ENCODE measurements at places on chromosomes 5 and 9.
A peak's percentile ranks its signal among the peaks of the same experiment; 100 is the strongest.

DNA sequence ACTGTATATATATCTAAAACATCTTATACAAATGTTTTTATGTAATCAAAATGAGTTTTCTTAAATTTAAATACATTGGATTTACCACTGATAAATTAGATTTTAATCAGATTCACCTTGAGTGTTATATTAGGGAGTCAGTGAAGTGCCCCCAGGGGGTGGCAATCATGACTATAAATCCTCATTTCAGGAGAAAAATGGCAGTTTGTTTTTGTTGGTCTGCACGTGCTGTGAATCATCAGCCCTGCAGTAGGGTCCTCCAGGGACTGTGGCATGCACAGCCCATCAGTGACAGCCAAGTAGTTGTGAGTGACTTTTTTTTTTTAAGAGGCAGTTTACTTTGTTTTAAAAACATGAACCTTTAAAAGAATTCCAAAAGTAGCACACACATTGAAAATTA is 65.2 kb downstream of the ZSWIM6 start:
- DNase-seq = no peak

- no peak for DNase-seq
These were observed 134.5 kb downstream of the NFIB start for GRCh38 chr9:14179449-14179848.

DNA sequence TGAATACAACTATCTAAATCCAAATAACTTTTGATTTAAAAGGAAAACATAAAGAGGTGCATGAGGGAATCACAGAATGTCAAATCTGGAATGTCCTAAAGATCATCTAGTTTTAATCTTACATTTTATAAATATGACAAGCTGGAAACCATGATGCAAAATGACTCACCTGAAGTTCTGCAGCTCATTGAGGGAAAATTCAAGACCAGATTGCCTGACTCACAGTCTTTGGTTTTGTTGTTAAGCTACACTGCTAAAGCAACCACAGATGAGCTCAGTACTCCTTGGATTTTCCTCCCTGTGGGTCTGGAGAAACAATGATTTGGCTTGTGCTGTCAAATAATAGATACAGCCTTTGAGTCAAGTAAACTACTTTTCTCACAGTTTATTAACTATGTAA is 19.1 kb upstream of the EDIL3 start:
- no peak for DNase-seq

DNA sequence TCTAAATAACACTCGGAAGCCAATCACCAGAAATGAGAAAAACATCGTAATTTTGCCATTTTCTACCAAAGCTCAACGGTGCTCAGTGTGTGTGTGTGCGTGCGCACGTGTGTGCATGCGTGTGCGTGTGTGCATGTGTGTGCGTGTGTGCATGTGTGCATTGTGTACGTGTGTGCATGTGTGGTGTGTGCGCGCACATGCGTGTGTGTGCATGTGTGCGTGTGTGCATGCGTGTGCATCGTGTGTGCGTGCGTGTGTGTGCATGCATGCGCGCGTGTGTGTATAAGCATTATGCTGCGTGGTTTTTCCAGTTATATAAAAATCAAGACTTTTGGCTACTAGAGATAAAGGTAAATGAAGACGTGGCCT is 165.0 kb downstream of the DAB2IP start:
- DNase-seq = no peak

DNA sequence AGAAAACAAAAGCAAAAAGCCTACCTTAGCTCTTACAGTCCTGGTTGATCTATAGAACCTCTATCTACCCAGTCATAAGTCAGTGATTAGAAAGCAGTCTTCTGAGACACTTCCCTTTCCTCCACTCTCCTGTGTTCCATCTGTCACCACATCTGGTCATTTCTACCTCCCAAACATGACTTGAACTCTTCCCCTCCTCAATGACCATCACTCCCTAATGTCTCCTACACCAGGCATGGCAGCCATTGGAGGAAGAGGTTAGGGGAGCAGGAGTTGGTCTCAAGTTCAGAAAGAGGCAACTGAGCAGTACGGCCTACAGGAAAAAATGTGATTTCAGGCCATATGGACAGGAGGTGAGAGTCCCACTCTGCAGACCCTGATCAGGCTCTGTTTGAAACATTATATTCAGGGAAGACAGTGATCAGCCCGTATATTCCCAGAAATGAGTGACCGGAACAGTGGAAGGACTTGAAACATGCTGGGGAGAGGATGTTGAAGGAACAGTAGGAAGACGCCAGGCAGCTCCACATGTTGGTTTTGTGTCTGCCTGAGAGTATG is 12.0 kb downstream of the ABLIM3 start:
- no peak for DNase-seq

- DNase-seq = no peak
These were observed 12.1 kb upstream of the ERAP1 start for GRCh38 chr5:96819806-96820205.

DNA sequence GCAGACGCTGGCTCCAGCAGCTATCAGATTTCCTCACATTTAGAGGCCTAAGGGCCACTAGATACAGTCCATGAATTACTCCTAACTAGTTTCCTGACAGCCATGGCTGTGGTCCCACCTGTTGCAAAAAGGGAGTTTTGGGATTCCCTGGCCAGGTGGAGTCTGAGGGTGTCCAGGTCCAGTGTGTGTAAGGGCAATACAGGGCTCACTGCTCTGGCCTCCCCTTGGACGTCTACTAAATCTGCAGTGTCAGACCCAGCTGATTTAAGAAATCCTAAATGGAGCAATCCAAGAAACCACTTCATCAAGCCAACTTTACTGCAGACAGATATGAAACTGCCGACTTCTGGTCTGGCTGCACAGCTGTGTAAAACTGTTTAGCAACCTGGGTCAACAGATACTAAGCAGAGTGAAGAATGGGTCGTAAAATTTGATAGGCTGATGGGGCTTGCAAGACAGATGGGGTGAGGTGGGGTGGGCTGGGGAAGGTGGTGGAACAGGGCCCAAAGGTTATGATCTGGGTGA is 116.4 kb downstream of the GADD45G start:
- DNase-seq = no peak

- no peak for DNase-seq
These were observed 77.6 kb downstream of the SIL1 start for GRCh38 chr5:139120521-139120920.

- no peak for DNase-seq
These were observed 23.3 kb downstream of the ZDHHC11B start for GRCh38 chr5:761059-761771.

- DNase-seq = no peak
These were observed 51.4 kb upstream of the OLFM1 start for GRCh38 chr9:135035781-135036760.

DNA sequence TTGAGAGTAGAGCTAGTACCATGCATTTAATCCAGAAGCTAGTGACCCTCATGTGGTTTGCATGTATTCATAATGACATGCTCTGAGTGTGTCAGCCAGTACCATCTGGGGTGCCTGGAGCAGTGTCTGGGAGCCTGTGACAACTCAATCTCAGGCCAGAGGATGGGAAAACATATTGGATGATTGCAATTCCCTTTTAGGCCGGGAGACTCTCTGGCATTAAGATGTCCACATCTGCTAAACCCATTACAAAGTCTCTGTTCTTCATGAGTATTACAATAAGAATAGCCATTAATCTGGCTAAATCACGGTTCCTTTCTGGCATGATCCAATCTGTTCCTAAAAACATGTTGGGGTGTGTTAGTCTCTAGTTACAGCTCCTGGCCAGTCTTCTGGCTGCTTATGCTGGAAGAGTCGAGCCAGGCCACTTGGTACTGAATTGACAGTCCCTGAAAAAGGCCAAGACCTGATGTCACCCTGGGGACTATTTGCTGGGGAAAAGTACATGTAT is 475.7 kb downstream of the ENC1 start:
- no peak for DNase-seq

DNA sequence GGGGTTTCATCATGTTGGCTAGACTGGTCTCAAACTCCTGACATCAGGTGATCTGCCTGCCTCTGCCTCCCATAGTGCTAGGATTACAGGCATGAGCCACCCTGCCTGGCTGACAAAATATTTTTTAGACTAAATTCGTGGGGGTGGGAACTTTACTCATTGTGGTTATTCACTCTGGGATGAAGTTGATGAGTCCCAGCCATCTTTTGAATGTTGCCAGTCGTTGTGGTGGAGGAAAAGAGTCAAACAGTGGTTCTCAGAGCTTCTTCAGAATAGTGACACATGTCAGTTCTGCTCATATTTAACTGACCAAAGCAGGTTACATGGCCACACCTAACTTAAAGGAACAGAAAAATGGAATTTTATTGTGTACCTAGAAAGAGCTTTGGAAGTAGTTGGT is 6.9 kb downstream of the SREK1 start:
- no peak for DNase-seq

- peak; percentile 85 for DNase-seq
These were observed 2.4 kb upstream of the IL7R start for GRCh38 chr5:35854248-35854647.

GRCh38 chr9:93207326-93207814 is 23.4 kb downstream of the WNK2 start:
- no peak for DNase-seq

- DNase-seq = no peak
These were observed 11.7 kb upstream of the F2R start for GRCh38 chr5:76704131-76704663.

DNA sequence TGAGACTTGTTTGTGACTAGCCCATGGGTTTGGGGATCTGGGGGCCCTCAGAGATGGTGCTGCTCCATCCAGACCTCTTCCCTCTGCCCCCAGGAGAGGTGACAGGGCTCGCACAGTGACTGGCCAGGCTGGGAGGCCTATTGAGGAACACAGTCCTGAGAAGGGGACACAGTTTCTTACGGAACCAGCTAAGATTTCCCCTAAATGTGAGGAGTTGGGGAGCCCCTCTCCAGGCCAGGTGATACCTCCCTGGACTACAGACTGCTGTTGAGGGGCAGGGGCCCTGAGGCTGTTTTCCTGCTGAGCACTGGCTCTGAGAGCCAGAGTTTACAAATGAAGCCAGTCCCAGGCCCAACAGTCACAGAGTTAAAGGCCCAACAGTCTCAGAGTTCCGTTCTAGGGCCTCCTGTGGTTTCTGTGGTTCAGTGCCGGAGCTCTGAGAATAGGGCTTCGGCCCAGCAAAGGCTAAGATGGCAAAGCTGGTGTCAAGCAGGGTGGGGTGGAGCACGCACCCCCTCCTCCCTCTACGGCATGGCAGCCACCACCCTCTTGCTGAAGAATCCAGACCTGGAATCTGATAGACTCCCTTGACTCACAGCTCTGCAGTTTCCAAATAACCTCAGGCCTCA is 1.1 kb upstream of the SEMA4D start:
- DNase-seq = peak; percentile 76

GRCh38 chr5:61342071-61342501 is 10.0 kb downstream of the ZSWIM6 start:
- DNase-seq = no peak

- no peak for DNase-seq
These were observed 166.3 kb upstream of the KIF2A start for GRCh38 chr5:62139741-62140140.

DNA sequence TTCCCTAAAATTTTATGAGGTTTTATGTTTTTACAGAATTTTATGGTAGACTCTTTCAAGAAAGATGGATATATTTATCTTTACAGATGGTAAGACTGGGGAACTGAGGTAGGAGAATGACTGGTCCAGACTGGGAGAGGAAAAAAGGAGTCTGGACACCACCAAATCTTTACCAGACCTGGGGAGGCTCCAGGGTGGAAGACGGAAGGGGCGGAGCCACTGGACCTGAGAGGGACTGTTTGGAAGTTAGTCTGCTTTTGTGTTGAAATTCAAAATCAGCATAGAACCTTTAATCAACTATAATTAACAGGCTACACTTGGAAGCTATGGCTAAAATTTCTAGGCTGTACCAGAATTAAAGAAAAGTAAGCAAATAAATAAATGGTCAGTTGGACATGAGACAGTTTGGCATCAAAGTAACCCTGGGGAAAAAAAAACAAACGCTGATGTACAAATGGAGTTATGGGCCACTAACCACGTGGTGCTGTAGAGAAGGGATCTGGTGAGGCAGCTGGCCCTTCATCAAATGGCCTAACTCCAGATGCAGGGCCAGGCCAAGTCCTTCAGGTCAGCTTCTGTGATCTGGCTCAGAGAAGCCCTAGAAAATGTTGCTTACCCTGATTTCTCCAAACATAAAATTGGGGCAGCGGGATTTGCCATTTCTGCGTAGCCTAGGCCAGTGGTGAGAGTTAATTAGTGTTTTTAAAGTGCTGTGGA is 155.1 kb downstream of the ARSB start:
- DNase-seq = no peak

GRCh38 chr9:131608493-131609037 is 63.2 kb downstream of the PRRT1B start:
- DNase-seq = no peak

GRCh38 chr9:129221233-129221632 is 43.2 kb upstream of the IER5L start:
- no peak for DNase-seq

- DNase-seq = no peak
These were observed 129.2 kb downstream of the LIFR start for GRCh38 chr5:38426986-38427950.

DNA sequence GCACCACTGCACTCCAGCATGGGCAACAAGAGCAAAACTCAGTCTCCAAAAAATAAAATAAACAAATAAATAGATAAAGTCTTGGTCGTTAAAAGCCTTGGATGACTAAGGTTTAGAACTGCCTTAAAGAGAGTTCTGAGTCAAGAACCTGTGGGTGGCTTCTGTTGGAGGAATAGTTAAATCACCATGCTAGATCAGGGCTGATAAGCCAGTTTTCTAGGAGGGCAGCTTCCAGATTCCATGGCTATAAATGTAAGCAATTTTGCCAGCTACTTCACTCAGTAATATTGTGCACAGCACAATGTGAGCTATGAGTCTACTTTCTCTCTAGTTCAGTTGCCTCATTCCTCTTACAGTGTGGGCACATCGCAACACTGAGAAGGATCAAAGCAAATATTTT is 242.1 kb upstream of the NUDT12 start:
- DNase-seq = no peak
